Posterior cingulate gyrus (tissue), 11 donors: ENCODE measurements at places on chromosomes 4 and X.

DNA sequence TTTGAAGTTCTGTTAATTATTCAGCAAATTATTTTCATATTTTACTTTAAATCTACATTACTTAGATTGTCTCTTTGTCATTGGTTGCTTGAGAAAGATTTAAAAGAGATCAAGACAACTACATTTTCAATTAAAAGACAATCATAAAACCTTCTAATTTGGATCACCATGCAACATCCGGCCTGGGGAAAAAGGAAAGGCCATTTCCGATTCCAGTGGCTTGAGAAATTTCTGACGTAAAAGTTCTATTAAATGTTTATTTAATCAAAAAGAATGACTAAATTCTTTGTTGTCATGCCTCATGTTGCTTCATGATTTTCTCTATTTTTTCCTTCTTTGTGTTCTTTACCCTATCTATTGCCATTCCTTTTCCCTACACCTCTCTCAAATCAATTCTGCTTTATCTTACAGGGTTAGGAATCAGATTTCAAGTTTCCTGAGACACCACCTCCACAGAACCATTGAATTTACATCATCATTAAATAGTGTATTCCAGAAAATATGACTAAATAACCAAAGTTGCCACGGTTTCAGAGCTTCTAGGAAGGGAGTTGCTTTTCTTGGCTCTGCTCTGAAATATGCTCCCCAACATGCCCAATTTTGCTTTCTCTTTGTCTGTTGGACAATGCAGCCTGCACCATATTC, 124.6 kb upstream of the ACSL4 start:
- DNase-seq = no peak

GRCh38 chr4:91256043-91256442, 1047.7 kb upstream of the GRID2 start:
- no peak for DNase-seq

GRCh38 chr4:165131247-165131832, 18.7 kb upstream of the TMEM192 start:
- DNase-seq = peak; percentile 87

DNA sequence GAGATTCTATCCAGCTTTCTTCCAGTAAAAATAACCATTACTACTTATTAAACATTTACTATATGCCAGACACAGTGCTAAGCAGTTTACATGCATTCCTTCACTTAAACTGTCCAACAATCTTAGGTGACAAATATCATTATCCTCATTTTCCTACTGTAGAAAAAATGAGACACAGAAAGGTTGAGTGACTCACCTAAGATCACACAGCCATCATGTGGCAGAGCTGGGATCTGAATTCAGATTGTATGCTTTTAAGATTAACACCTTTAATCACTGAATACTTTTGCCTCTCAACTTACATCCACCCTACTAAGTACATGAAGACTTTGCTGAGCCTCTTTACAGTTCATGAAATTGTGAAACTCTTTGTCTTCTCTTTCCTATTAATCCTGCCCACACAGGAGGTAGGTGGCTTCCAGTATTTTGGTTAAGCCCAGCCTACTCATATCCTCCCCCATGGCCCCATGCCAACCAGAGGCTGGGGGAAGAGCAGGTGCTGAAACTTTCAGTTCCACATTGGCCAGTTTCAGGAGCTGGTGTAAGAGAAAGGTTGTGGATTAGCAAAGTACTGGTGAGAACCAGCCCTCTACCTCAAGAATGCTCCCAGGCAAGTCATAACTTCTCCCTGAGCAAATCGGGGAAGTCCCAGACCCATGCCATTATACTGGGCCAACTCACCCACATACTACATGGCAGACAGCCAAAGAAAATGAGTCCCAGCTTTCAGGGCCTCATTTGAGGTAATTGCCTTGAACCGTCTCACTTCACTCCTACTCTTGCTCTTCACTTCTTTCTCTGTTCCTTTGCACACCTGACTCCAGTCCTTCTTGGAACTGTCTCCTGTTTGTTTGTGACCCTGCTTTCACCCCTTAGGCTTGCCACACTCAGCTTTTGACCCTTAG, 211.1 kb downstream of the GUCY2F start:
- no peak for DNase-seq

- peak; percentile 55 for DNase-seq
Measured at GRCh38 chr4:155353923-155354540, 22.7 kb downstream of the MAP9 start.

DNA sequence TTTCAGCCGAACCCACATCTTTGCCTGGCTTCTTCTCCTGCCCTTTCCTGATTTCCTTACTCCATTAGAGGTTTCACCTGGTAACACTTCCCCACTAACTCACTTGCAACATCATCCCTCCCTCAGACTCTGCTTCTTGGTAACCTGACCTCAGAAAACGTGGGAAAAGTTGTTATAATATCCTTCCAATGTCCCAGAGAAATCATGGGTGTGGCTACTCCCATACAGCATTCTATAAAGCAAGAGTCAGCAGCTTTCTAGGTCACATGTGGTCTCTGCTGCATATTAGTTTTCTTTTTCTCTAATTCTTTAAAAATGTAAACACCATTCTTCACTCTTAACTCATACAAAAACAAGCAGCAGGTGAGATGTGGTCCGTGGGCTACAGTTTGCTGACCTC, 283.1 kb upstream of the MAOA start:
- no peak for DNase-seq

GRCh38 chr4:123025398-123025797, 103.0 kb upstream of the NUDT6 start:
- no peak for DNase-seq

DNA sequence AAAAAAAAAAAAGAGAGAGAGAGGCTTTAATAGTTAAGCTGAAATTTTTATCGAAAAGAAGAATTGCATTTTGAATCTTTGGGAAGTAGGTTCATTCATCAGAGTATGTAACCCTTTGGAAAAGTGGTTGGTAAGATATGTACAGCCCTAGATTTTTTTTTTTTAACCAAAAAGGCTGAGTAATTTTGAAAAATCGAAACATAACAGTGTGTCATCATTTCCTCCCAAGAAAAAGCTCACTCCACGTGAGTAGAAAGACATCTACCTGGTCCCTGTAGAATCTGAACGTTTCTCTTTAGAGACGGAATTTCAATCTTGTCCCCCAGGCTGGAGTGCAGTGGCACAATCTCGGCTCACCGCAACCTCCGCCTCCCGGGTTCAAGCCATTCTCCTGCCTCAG, 16.2 kb downstream of the SHOX start:
- DNase-seq = no peak

DNA sequence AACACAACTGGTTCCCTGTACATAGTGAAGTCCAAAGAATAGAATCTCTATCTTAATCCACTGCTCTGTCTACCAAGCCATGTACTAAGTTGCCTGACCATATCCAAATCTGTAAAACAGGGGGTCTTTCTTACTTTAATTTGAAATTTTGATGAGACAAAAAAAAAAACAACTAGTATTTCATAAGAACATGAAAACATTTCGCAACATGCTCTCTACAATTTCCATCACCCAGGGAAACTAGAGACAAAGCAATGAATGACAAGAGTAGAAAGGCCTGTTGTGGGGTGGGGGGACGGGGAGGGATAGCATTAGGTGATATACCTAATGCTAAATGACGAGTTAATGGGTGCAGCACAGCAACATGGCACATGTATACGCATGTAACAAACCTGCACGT, 279.9 kb downstream of the PPP3CA start:
- DNase-seq = no peak

DNA sequence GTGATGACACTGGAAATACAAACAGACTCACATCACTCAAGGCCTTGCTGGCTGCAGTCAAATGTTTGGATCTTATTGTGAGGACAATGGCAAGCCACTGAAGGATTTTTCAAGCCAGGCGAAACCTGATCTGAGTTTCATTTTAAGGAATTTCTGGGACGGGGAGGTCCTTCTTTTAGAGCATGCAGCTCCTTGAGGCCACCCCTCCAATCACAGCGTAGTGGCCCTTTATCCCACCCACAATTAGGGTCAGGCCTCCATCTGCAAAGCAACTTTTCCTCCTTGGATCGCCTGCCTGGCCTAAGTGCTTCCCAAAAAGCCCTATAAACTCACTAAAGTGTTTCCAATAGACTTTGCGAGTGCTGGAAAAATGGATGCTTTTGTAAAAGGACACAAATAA, 115.5 kb downstream of the EFHC2 start:
- DNase-seq = no peak

DNA sequence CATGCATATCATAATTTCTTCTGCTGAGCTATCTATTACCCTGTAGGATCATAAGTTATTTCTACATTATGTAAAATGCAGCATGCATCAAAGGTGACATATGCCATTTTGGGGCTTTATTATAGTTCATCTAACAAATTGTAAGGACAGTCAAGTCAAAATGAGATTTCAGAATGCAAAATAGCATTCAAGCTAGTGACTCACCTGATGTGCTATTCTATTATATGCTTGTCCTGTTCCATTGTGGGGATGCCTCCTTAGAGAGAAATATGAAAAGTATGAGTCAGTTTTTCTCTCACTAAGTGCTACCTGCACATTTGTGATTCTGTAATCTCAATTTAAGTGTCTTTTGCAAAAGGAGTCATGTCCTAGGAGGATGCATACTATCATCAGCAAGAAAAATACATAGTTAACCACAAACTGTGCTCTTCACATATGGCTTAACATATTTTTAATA, 647.0 kb upstream of the PCDH10 start:
- DNase-seq = no peak

- no peak for DNase-seq
Measured at GRCh38 chr4:21898101-21898500, 50.5 kb downstream of the KCNIP4 start.

- no peak for DNase-seq
Measured at GRCh38 chr4:48042979-48043461, 26.4 kb downstream of the NIPAL1 start.

DNA sequence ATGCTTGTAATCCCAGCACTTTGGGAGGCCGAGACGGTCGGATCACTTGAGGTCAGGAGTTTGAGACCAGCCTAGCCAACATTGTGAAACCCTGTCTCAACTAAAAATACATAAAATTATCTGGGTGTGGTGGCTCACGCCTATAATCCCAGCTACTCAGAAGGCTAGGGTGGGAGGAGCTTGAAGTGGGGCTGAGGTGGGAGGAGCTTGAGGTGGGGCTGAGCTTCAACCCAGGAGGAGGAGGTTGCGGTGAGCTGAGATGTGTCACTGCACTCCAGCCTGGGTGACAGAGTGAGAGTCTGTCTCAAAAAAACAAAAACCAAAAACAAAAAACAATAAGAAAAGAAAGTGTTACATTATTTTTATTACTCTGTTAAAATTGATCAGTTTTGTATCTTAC, 1164.4 kb upstream of the IGFBP7 start:
- DNase-seq = no peak

DNA sequence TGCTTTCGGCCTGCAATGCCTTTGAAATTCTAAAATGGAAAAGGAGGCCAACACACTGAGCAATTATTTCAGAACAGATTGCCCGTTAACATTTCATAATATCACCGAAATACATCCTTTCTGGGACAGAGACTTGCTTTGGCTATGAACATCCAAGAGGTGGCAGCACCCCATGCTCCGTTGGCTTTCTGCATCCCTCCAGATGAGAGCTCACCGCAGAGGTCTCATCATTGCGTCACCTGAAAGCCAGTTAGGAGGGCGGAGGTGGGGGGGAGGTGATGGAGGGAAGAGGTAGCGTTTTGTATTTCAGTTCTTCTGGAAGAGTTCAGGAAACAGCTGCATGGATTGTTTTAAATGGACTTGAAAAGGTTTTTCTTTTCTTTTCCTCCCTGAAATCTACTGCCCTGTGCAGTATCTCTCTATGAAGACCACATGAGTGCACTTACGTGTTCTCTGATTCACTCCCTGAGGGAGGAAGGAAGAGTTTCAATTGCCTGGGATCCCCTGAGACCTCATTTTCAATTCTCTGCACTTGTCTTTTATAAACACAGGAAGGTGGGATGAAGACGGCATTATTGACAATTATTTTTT, 166.8 kb upstream of the PGRMC2 start:
- peak; percentile 61 for DNase-seq
